Cardiac septum (tissue), 1 donor: ENCODE measurements at places on chromosomes 16 and 17. TPM values are rescaled to one million over a fixed set of nuclear protein-coding genes. Genes with fewer than 3 reads are reported as not detected.

- no peak for DNase-seq
Measured at GRCh38 chr17:71176331-71176730, 944.5 kb upstream of the SOX9 start.

- no peak for DNase-seq
Measured at GRCh38 chr16:48409839-48410632, 24.8 kb upstream of the SIAH1 start.

DNA sequence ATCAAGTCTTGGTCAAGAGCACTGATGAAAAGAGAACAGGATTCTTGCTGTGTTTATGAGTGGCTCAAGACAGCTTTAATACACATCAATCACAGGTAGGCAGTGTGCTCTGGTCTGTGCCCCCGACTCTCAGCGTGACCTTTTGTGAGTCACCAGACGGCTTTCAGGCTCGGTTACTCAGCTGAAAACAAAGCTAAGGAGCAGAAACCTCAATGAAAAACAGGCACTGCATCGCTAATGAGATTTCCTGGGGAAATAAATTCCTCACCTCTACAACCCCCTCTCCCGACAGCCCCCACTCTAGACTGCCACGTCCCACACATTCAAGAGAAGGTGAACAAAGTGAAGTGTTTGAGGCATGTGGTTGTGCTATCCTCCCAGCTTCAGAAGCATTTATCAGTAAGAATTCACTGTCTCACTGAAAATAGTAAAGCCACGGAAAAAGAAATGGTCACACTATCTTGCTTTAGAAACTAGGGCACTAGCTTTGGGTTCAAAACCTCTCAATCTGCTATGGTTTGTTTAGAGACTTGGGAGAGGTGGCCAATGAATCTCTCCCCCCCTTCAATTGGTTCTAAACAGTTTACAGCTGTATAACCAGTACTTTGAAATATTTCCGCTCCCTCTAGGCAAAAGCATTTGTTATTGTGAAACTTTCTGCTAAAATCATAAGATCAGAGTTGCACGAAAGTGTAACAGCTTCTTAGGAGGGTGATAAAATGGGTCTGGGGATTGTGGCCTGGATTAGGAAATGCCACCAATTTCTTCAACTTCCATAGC lies 199.5 kb upstream of the PMFBP1 start:
- DNase-seq: no peak

Gene RPAIN
- total RNA-seq: 30.0 TPM

GRCh38 chr16:17529982-17530760 lies 59.4 kb upstream of the XYLT1 start:
- no peak for DNase-seq

Gene CCDC57
- total RNA-seq: 10.6 TPM

Gene EVI2B
- total RNA-seq: 2.0 TPM
